ENCODE measurements at places on chromosomes 5 and 9.

DNA sequence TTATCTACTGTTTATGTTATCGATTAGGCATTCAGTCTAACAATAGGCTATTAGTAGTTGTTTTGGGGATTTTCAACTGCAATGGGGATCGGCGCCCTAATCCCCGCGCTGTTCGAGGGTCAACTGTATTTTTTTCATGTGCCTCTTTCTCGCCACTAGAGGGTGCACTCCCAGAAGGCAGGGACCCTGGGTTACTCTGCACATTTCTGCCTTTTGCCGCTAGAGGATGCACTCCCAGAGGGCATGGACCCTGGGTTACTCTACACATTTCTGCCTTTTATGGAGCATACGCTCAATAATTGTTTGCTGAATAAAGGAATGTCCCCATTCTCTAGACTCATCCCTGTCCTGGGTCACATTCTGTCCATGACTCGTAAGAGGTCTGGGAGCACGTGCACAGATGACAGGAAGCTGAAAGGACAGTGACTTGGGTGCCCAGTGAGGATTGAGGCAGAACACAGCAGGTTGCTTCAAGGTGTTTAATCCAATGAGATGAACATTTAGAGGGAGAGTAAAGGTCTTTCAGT is 27.9 kb upstream of the RECK start:
- DNase-seq: no peak

- DNase-seq: no peak
Observed at GRCh38 chr9:36867672-36868471, 166.2 kb downstream of the PAX5 start.

DNA sequence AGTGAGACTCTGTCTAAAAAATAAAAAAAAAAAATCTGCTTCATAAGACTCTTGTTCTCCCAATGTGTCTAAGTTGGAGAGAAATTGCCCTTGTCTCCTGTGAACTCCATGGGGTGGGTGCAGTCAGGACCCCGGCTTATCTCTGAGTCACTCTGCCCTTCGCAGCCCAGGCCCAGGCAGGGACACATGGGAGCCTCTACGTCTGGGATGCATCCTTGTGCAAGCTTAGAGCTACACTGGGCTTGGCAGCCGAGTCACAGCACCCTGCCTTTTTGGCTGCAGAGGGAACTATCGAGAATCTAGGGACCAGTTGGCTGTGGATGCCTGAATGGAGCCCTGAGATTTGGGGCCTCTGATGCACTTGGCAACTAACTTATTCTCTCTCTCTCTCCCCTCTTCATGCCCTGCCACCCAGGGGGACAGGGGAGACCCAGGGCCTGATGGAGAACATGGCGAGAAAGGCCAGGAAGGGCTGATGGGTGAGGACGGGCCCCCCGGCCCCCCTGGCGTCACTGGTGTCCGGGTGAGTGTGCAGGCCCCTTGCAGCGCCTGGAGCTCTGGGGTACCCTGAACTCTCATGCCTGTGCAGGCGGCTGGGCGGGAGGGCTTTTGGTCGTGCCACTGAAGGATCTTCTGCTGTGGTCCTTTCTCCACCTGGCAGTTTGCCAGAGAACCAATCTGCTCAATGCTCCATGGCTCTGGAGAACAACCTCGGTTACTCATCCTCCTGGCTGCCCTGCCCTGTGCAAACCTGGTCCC is 47.5 kb upstream of the ORM1 start:
- no peak for DNase-seq

DNA sequence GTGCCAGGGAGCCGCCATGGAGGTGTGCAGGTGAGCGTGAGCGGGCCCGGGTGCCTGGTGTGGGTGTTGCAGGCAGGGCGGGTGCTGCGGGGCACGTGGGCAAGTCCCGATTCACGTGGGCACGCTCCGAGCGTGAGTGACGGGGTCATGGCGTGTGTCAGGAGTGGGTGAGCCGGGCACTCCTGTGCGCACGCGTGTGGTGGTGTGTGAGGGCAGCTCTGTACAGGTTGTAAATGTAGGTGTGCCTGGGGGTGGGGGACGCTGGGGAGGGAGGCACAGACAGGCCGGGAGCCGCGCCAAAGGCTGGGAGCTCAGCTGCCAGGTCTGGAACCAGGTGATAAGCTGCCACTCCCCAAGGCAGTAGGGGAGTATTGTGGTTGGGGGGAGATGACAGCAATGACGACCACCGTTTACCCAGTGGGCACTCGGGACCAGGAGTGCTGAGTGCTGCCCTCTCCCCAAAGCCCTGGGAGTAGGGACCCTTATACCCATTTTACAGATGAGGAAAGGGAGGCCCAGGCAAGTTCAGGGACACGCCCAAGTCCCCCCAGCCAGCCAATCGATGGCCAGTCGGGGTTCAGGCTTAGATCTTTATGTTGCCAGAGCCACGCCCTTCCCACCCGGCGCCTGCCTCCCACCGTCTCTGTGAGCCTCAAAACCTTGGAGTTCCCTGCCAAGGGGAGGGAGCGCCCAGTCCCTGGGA is 9.6 kb downstream of the NCS1 start:
- no peak for DNase-seq

DNA sequence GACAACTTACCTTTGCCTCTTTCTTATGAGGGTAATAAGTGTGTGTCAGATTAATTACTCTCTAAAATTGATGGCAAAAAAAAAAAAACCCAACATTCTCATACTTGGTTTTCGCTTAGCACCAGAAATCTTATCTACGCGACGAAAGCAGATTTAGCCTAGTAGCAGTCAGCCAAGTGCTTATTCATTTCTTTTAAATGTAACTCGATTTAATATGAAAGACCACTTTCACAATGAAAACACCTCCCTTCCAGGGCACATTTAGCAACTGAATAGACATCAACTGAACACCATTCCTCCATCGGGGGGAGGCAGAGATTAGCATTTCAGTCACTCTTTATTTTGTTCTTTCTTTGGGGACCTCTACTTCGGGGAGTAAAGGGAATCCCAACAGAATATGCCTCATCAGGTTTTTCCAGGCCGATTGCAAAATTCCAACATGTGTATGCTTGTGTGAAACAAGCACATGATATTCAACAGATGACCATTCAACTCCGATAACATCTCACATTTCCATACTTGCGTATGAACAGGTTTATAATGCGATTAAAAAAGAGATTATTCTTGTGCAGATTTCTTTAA is 124.1 kb upstream of the RETREG1 start:
- no peak for DNase-seq

DNA sequence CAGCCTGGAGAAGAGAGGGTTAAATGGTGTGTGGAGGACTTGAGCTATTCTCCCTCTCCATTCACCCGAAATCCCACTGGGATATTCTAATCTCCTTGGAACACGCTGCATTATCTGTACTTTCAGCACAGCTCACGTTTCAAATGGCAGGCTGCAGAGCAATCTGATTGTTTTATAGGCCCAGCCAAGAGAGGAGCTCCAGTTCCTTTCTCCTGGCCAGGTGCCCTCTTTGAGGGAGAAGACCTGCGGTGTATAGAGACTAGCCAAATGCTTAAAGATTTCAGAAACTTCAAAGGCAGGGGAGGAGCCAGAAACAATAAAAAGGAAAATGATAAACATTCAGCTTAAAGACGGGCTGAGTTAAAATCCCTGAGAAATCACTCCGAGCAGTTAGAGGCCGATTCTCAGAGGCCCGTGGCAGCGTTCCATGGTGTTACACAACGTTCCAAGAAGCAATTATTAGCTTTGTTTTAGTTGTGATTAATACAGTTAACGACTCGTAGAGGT is 564.0 kb upstream of the KLF4 start:
- DNase-seq: no peak

DNA sequence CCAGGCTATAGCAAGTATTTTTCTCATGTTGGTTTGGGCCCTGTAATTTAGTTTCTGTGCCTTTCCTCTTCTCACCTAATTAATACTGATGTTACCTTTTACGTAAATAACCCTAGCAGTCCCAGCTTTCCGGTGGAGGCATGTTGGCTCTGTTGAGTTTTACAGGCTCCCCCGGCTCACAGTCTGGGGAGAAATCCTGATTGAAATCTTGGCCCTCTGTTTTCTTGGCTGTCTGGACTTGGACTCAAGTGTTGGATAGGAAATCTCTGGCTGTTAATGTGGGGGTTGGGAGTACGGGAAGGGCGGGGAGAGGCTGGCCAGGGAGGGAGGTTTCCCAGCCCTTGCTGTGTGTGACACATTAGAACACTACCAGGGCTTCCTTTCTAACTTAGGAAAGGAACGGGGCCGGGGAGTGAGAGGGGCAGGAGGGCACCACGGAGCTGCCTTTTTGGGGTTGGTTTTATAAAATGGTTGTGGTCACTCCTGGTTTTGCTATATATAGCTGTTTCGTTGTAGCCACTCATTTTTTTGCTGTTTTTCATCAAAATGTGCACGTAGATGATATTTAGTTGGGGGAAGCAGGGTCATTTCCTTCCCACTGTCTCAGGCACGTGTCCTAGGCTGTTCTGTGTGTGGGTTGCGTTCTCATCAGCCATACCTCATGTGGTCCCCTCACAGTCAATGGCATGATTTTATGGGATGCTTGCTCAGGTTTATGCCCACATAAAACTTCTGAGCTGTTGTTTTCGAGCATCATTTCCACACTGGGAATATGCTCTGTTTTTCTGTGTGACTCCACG is 11.0 kb downstream of the TRIO start:
- DNase-seq: no peak

- DNase-seq: no peak
Observed at GRCh38 chr5:67014957-67015400, 181.6 kb downstream of the CD180 start.

DNA sequence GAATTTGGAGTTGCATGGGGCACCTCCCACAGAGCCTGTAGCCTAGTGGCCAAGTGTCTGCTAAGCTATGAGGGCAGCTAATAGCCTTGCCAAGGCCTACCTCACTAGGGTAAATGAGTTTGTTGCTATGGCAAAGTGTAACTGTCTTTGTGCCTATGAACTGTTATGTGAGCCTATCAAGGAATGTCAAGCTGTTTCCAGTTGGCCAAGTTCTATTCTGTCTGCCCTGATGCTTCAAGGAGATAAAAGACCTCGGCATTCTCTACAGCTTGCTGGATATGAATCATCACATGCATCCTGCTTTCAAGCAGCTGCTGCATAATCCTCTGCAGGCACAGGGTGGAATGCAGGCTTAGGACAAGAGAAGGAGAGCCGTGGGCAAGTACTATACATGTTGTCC is 69.8 kb upstream of the CCDC112 start:
- no peak for DNase-seq

DNA sequence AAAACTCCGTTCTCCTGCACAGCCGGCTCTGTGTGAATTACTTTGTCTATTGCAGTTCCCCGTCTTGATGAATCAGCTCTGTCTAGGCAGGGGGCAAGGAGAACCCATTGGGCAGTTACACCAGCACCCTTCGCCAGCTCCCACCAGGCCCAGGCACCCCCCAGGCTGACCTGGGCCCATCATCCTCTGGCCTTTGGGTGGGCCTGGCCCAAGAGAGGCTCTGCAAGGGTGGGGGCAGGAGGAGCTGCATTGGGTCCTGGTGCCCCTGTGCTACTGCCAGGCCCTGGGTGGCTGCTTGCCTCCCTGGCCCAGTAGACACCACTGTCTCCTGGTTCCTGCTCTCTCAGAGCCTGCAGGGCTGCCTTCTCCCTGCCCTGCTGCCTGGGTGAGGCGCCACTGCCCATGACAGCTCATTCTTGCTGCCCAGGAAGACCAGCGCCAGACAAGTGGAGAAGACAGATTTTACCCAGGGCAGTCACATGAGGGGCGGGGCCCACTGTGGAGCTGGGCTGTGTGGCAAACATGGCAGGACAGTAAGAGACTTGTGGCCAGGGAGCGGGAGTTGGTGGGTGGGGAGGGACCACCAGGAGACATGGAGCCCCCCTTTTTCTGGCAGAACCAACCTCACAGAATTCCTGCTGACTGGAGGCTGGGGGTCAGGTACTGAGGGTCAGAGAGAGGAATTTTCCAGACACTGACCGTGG is 67.2 kb downstream of the MRPL36 start:
- no peak for DNase-seq

DNA sequence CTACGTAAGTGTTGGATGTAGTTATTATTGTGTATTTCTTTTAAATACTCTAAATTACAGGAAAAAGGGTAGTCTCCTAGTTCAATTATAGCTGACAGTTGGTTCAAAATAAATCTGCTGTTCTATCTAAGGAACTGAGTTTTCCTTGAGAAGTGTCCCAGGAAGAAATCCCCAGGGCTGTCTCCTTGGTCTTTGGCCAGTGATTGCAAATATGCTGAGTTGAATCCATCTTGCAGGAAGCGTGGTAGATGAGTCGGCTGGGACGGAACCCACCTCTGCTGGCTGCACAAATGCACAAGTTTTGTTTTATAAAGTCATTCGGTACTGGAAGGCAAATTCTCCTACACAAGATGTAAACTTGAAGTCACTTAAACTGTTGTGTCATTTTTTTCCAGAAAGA is 30.2 kb upstream of the HOMER1 start:
- no peak for DNase-seq

GRCh38 chr9:89122949-89123348 is 55.7 kb downstream of the SHC3 start:
- no peak for DNase-seq

DNA sequence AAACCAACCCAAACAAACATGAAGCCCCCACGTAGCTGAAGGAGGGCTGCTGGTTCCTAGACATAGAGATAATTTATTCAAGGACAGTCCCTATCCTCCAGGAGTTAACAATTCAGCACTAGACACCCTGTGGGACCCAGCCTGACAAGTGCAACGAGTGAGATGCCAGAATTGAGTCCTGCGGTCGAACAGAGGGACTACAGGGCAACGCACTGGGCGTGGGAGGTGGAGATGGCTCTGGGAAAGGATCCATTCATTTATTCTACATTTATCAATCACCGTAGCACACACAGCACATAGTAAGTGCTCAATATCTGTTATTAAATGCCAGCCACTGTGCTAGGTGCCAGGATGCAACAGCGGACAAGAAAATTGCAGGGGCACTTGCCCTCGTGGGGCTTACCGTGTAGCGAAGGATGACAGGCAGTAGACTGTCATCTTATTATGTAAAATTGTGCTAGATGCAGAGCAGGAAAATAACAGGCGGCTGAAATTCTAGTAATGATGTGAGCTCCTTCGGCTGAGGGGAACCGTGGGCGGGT is 855 bp upstream of the ARHGAP26 start:
- no peak for DNase-seq

DNA sequence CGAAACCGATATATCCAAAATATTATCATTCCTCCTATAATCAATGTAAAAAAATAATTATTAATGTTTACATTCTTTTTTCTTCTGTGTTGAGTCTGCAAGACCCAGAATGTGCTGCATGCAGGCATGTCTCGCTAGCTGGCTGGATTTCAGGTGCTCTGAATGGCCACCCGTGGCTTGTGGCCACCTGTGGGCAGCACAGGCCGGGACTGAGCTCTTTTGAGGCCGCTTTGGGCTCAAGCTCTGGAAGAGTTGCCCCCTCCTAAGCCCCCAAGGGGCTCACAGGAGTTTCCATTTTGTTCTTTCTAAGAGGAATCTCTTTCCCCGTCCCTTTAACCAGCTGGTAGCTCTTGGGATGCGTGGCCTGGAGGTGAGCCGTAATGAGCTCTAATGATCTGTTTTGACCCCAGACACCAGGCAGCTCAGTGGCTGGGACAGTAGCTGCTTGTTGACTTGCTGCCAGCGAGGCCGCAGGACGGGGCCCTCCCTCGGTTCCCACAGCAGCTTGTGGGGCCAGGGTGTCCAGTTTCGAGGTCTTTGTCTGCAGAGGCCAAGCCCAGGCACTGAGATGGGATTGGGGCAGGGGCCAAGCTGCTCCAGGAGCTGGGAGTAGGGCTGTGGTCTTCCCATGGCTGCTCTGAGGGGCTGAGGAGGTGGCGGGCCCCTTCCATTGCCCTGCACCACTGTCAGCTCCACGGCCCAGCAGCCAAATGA is 20.8 kb downstream of the ASS1 start:
- no peak for DNase-seq
